NCI-H774 (cell line): ENCODE measurements at places on chromosomes 6 and 20.
A peak's percentile ranks its signal among the peaks of the same experiment; 100 is the strongest.

DNA sequence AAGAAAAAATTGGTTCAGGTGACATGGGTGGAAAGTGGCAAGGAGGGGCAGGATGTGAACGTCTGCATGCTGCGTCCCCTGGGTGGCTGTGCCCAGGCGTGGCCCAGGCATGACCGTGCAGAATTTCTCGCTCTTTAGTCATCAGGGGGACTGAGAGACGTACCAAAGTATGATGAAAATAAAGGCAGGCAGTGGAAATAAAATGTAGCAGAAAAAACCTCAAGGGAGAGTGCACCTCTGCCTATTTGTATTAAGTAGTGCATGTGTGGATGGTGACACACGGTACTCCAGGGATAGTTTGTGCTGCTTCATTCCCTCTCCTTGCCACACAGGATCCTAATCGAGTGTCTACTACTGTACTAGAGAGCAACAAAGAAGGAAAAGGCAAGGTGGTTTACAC, 81.1 kb downstream of the ATP9A start:
- no peak for DNase-seq

GRCh38 chr20:460707-461106, 1.6 kb downstream of the TBC1D20 start:
- no peak for DNase-seq

DNA sequence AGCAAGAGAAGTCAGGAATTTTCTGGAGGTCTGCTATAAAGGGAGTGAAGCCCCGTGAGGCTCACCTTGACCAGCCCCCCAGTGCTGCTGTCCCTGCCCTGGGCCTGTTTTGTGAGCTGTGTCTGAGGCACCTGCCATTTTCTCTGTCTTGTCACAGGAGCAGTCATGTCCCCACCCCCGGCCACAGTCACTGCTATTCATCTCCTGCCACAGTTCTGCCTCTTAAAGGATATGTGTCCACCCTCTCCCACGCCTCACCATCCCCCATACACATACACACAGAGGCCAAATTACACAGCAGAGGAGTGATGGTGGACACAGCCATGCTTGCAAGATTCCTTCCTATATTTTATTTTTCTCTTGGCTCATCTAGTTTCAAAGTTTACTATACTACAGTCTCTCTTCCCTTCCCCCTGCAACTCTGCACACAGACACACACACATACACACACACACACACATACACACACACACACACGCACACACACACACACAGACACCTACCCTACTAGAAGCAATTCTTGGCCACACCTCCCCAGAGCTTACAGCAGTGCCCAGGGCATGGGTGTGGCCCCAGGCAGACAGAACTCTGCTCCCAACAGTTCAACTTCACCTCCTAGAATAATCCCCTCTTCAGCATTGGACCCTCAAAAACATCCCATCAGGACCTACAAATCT, 68.7 kb upstream of the TAB2 start:
- peak; percentile 34 for DNase-seq

- no peak for DNase-seq
These were observed 62.2 kb downstream of the KCNB1 start for GRCh38 chr20:49420292-49420691.

DNA sequence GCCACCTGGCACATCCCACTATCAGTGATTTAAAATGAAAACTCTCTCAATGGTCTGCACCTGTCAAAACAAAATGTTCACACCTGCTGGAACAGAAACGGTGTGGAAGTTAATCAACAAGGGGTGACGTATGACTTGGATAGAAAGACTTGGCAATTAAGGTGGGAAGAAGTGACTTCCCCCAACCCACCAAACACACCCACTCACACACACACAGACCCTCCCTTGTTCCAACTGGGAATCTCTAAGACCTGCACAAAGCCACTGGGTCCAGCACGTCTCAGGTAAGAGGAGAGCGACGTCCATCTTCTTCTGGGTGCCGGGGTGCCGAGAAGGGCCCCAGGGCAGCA, 25.1 kb upstream of the TCFL5 start:
- DNase-seq, result peak; percentile 51

GRCh38 chr6:133512410-133513016, 271.4 kb downstream of the EYA4 start:
- DNase-seq, result peak; percentile 34

DNA sequence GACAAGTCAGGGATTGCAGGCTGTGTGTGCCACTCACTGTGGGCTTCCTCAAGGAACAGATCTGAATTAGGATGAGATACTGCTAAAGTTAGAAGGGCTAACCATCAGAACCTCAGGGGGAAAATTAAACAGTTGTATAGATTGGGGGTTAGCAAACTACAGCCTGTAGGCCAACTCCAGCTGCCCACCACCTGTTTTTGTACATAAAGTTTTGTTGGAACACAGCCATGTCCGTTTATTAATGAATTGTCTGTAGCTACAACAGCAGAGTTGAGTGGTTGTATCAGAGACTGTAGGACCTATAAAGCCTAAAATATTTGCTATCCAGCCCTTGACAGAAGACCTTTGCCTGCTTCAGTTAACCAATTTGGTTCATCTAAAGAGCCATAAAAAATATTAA, 127.2 kb upstream of the ECI2 start:
- DNase-seq, result no peak

DNA sequence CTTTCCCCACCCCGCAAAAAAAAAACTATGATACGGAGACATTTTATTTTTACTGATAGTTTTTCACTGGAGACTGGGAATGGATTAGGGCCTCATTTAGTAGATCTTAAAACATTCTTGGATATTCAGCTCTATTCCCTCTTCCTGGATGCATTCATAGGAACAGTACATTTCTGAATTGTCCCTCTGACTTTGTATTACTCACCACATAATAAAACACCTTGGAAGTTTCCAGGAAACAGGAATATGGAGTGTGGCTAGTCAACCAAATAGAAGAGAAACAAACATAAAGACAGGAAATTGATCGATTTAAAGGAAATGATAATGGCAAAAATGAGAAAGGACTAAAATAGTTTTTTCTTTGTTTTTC, 147.7 kb downstream of the GPX5 start:
- no peak for DNase-seq

DNA sequence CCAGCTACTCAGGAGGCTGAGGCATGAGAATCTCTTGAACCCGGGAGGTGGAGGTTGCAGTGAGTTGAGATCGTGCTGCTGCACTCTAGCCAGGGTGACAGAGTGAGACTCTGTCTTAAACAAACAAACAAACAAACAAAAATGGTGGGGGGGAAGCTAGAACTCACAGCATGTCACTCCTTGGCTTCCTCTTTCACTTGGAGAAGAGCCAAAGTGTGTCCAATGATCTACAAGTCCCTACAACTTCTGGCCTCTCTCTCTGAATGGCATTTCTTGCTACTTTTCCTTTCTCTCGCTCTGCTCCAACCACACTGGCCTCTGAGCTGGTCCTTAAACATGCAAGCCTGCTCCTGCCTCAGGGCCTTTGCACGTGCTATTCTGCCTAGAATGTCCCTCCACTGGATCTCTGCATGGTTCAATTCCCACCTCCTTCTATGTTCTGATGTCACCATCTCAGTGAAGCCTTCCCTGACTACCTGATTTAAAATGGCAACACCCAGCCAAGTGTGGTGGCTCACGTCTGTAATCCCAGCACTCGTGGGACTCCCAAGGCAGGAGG, 8.1 kb downstream of the TLDC2 start:
- DNase-seq, result no peak

GRCh38 chr6:45571159-45571558, 193.4 kb upstream of the SUPT3H start:
- DNase-seq, result no peak

- DNase-seq, result no peak
These were observed 77.1 kb downstream of the SGK1 start for GRCh38 chr6:134240665-134241431.

DNA sequence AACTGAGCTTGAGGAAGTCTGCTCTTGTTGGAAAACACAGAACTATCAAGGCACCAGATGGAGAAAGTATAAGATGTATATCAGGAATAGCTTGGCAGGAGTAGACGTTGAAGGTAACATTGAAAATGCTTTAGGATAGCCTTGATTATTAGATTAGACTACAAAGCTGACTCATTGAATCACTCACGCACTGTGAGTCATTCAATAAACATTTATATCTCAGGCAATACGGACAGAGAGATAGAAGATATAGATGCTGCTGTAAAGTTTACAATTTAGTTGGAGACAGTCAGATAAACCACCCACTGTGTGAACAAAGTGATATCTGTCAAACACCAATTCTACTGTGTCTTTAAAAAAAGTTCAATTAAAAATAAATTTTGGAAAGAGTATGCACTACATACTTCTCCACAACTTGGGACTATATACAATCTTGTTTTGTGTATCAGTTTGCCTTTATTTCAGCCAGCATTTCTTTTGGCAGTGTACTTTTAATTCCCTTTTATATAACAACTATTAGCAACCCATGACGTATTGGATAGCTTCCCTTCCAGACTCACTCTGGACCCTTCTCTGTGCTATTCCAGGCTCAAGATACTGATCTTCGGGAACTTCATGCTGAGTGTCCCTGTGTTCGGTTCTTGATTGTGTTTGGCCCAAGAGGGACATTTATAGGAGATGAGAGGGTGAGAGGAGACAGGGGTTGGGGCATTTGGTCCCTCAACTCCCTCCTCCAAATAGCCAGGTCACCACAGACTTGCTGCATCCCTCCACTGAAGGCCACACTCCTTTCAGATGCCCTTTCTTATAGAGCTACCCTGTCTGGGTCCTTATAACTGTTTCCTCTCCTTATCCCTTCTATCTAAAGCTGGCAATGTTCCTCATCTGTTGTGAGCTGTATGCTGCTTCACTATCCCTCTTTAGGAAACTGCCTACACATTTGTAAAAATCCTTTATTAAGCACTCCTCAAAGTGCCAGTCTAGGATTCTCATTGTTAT, 176.6 kb upstream of the PTPRK start:
- DNase-seq, result no peak

- no peak for DNase-seq
These were observed 85.7 kb upstream of the CST7 start for GRCh38 chr20:24863356-24863755.

GRCh38 chr6:125884634-125885371, 71.8 kb upstream of the HINT3 start:
- DNase-seq, result no peak

GRCh38 chr6:68229566-68229965, 405.5 kb upstream of the ADGRB3 start:
- no peak for DNase-seq

DNA sequence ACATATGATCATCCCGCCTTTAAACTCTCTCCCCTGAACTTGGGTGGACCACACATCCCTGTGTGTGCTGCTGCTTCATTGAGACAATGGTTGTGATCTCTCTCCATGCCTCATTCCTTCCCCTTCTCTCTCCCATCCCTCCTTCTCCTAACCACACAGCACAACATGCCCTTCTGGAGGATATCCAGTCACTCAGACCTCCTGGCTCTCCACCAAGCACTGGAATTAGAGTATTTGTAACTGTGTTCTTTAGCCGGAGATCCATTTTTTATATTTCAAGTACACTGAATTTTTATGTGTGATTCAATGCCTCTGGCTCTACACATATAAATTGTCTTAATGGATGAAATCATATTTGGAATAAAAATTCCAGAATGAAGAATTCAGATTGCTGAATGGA, 287.4 kb downstream of the EYA4 start:
- no peak for DNase-seq

GRCh38 chr20:39294137-39294725, 332.1 kb downstream of the DHX35 start:
- no peak for DNase-seq

GRCh38 chr6:157457787-157458186, 76.8 kb downstream of the ZDHHC14 start:
- DNase-seq, result no peak

DNA sequence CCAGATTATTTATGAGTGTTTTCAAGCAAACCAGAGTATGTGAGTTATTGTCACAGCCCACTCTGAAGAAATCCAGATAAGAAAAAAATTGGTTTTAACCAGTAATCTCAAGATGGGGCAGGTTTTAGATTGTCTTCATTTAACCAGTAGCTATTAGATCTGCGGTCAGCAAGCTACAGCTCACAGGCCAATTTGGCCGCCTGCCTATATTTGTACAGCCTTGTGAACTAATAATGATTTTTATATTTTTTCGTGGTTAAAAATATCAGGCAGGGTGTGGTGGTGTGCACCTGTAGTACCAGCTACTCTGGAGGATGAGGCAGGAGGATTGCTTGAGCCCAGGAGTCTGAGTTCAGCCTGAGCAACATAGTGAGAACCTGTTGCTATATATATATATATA, 5.0 kb downstream of the FAM209B start:
- no peak for DNase-seq

GRCh38 chr6:147135211-147135681, 69.0 kb upstream of the STXBP5 start:
- DNase-seq, result no peak

GRCh38 chr6:14635195-14635594, 517.6 kb downstream of the CD83 start:
- DNase-seq, result no peak

- no peak for DNase-seq
These were observed 46.7 kb downstream of the RNGTT start for GRCh38 chr6:88916615-88917208.

DNA sequence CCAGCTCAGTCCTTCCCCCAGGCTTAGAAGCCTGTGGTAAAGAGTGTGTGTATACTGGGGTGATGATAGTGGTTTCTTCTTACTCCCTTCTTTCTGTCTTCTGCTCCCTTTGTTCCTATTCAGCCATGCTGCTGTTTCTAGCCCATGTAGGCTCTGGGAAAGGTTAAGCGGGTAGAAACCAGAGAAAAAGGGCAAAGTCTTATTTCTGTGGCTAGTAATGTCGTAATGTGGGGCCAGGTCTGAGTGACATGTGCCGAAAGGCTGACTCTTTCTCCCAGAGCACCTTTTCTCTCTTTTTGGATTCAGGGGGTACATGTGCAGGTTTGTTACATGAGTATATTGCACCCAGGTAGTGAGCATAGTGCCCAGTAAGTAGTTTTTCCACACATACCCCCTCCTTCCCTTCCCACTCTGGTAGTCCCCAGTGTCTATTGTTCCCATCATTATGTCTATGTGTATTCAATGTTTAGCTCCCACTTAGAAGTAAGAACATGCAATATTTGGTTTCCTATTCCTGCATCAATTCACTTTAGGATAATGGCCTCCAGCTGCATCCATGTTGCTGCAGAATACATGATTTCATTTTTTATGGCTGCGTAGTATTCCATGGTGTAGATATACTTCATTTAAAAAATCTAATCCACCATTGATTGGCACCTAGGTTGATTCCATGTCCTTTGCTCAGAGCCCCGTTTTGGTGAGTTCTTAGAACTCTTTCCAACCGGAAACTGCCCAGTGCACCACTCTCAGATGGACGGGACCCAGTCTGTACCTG, 74.3 kb downstream of the EFHC1 start:
- no peak for DNase-seq

DNA sequence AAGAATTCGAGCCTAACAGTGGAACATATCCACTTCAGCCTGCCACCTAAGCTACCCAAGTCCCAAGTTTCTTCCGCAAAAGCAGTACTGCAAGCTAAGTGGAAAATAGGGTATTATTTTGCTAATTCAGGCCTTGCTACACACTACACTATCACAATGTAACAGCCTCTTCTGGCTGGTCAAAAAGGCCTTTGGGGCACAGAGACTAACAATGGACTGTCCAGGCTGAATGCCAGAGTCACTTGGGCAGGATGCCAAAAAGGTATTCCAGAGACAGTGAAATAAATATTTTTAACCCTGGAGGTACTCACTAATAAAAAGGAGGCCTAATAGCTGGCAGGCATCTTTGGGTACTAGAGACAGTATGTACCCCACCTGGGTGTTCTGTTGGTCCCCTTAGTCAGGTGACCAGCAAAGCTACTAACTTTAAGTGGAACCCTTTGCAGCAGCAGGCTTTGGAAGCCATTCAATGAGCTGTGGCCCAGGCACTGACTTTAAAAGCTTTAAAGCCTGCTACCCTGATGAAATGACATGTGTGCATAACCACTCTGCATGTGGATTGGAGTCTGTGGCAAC, 692.1 kb downstream of the HTR1B start:
- DNase-seq, result peak; percentile 48

GRCh38 chr6:117502580-117502979, 20.1 kb downstream of the DCBLD1 start:
- no peak for DNase-seq
